ENCODE measurements at places on chromosomes 1 and 21. TPM values are rescaled to one million over a fixed set of nuclear protein-coding genes. Genes with fewer than 3 reads are reported as not detected.

GRCh38 chr1:38793299-38793698 lies 66.3 kb downstream of the RRAGC start:
- DNase-seq, result no peak

DNA sequence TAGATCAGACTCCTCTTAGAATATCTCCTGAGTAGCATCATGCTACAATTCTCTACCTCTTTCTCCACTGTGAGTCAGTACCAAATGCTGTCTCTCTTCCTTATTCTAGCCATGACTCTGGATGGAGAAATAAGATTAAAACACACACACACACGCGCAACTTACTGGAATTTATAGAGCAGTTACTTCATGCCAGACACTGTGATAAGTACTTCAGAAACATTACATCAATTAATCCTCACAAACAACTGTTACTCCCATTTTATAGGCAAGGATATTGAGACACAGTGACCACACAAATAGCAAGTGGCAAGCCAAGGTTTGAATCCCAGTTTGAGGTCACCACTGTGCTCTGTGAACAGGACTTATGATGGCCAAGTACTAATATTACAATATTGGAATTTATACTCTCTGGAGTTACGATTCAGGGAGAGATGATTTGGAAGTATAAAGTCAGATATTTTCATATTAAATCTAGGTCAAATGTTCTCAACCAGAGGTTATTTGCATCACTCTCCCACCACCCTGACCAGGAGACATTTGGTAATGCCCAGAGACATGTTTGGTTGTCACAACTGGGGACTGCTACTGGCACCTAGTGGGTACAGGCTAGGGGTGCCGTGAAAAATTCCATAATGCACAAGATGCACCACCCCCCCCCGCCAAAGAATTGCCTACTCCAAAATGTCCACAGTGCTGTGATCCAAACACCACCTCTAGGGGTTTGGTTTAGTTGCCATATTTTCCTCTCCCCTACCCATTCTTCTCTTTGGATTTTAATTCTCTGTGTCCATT lies 221.6 kb downstream of the LTN1 start:
- no peak for DNase-seq

DNA sequence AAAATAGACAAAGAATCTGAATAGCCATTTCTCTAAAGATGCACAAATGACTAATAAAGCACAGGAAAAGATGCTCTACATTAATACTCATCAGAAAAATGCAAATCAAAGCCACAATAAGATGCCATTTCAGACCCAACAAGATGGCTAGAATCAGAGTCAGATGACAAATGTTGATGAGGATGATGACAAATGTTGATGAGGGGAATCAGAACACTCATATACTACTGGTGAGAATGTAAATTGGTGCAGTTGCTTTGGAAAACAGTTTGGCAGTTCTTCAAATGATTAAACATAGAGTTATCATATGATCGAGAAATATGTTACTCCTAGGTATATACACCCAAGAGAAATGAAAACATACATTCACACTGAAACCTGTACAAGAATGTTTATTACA lies 33.9 kb downstream of the LRRC40 start:
- DNase-seq, result no peak

GRCh38 chr1:25922971-25923552 lies 16.8 kb upstream of the STMN1 start:
- no peak for DNase-seq

GRCh38 chr21:36563341-36563926 lies 83.5 kb upstream of the CLDN14 start:
- no peak for DNase-seq

GRCh38 chr1:71106658-71107322 lies 26.0 kb upstream of the ZRANB2 start:
- no peak for DNase-seq

DNA sequence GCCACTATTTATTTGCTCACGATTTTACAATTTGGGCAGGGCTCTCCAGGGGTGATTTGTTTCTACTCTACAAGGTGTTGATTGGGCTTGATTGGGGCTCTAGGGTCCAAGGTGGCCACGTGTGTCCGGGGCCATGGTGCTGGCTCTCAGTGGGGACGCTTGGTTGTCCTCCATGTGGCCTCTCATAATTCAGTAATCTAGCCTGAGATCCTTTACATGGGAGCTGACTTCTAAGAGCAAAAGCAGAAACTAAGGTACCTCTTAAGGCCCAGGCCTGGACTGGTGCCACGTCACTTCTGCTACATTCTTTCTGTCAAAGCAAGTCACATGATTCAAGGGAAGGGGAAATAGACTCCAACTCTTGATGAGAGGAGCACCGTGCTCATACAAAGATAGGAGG lies 8.1 kb upstream of the PSRC1 start:
- no peak for DNase-seq

GRCh38 chr1:101438359-101438758 lies 201.5 kb downstream of the S1PR1 start:
- no peak for DNase-seq

- no peak for DNase-seq
Measured at GRCh38 chr1:107162745-107163144, 21.9 kb downstream of the NTNG1 start.

- DNase-seq, result no peak
Measured at GRCh38 chr1:154179946-154180687, 11.8 kb downstream of the TPM3 start.

GRCh38 chr1:244552336-244552735 lies 91.3 kb downstream of the CATSPERE start:
- DNase-seq, result no peak

DNA sequence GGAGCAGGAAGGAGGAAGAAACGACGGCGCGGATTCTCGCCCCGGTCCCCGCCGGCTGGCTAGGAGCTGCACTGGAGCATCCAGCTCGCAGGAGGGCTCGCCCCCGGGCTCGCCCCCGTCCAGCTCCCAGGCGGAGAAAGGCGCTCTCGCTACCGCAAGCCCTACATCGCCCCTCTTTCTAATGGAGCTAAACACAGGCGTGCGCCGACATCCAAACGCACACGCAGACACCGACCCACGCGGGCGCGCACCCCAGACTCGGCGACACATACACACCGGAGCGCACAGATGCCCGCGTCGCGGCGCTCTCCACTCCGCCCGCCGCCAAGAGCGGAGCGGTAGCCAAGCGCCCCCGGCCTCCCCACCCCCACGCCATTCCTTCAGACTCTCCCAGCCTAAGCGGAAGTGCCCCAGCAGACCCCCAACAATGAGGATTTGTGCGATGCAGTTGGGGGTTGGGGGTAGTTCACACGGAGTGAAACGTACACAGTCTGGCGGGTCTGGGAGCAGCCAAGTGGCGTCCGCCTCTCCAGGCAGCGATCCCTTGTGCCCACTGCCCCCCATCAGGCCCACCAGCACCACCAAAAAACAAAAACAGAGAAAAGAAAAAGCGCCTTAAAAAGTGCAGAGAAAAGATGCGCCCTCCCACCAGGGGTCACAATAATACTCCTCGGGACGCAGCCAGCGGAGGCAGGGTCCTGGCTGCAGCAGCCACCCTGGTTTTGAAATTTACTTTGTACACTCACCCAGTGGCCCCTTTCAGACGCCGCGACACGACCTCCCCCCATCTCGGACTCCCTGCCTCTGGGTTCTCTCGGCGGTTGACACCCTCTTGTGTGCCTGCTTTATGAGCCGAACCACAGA lies 1.4 kb downstream of the DAB1 start:
- no peak for DNase-seq

DNA sequence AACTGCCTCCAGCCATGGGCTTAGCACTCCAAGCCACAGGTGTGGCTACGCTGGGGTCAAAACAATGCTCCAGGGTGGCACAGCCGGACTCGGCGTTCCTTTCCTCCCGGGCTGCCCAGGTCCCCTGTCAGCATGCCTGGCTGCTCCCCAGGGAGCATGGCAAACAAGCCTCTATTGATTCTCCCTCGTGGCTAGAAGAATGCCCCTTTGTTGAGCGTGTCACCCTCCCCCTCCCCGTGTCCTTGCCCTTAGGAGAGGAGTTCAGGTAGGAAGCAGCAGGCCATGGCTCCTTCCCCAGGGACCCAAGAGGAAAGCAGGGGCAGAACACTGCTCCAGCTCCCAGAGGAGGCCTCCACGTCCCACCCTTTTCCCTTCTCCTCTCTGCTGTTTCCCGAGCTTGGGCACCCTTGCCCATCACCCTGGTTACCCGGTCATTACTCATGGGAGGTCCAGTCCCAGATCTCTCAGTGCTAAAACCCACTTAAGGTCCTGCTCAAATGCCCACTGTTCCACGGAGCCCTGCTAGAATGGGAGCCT lies 57.4 kb upstream of the CITED4 start:
- no peak for DNase-seq

DNA sequence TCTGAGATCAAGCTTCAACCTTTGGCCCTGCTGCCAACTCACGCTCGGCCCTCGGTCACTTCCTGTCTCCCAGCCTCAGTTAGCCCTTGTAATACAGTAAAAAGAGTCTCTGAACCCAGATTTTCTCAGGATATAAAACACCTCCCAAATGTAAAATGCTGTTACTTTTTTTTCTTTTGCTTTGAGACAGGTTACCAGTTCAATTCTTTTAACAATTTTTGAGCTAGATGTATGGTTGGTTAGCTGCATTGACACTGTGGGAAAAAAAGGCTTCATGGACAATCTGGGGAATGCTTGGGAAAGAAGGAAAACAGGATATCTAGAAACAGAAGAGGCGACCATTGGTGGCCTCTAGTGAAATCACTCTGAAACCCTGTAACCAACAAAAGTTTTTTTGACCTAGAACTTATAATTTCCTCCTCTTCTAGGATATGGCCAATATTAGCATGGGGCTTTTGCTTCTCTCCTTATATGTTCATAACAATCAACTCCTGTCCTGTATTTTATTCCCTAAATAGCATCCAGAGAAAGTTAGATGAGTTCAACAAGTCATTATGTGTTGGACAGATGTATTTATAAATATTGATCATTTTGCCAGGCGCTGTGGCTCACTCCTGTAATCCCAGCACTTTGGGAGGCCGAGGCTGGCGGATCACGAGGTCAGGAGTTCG lies 1.3 kb downstream of the CMPK1 start:
- no peak for DNase-seq

GRCh38 chr1:243513726-243514491 lies 258.1 kb downstream of the SDCCAG8 start:
- DNase-seq, result no peak

- no peak for DNase-seq
Measured at GRCh38 chr1:230248016-230248888, 177.9 kb downstream of the PGBD5 start.

- DNase-seq, result no peak
Measured at GRCh38 chr1:101261623-101262022, 24.8 kb downstream of the S1PR1 start.

DNA sequence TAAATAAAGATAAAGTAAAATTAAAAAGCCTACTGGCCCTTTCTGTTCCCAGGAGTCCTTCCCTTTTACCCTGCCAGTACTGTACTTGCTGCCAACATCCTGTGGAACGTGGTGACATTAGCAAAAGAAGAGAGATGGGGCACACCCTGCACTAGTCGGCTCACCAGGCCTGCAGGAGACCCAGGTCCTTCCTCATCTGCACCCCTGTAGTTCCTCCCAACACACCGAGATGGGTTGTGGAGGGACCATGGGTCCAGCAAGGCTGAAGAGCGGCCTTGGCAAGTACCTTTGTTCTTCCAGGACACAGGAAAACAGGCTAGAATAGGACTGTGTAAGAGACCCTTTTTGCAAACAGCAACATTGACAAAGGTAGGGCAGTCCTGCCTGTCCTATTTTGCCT lies 98.7 kb upstream of the TMPRSS2 start:
- DNase-seq, result no peak

DNA sequence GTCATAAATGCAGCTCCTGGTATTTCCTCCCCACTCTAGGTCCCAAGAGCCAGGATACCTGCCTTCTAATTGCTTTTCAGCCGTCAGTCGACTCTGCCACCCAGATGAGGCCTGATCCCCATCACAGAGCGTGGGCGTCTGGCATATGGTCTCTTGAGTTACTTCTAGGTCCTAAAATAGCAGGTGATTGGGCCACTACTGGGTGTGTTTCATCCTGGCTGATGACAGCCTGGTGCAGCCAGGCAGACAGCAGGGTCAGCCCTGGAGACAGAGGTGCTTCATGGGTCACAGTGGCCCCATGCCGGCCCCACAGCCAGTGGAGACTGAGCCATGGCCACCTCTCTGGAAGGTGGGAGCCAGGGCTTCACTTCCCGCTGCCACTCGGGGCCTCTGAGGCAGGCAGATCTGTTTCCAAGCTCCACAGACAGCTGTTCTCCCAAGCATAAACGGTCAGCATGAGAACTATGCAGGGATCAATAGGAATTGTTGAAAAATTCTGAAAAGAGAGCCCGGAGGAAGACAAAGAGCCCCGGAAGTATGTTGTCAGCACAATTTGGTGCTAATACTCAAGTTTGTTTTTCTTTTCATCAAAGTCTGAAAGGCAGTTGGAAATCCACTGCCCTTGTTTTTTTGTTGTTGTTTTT lies 83.0 kb downstream of the MAN1C1 start:
- no peak for DNase-seq

DNA sequence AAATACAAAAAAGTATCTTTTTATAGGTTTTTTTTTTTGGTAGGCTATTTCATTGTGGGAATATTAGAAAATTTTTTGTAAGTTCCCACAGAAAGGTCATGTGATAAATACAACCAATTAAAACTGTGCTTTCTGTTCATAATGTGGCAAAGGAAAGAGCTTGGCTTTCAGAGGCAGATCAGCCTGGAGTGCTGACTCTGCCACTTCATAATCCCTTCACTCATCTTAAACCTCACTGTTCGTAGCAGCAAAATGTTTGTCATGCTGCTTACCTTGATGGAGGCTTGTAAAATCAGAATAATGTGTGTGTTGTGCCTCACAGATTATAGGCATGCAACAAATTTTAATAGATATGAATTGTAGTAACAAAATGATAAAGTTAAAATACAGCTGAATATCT lies 176.8 kb downstream of the ZP4 start:
- DNase-seq, result no peak

DNA sequence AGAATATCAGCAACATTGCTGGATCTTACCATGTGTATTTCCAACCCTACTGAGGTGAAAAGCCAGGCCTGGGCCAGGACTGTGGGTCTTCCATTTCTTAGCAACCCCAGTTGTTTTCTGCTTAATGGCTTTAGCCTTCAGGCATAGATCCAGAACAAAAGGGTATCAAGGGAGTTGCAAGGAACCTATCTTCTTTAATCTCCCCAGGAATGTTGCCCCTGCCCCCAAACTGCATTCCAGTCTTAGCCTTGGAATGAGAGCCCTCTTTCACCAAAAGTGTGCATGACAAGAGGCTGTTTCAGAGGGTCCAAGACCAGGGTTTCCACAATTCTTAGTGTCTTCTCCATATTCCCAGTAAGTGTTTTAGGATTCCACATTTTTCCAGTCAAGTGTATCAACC lies 87.9 kb upstream of the SOX13 start:
- DNase-seq, result no peak

The SAMD13 gene
- polyA plus RNA-seq, result 10.4 TPM

The CSF3R gene
- 3.4 TPM for polyA plus RNA-seq

The SLC45A1 gene
- polyA plus RNA-seq, result 0.52 TPM

The C1orf94 gene
- polyA plus RNA-seq, result 0.06 TPM

The TDRD5 gene
- not detected for polyA plus RNA-seq

The CELA3A gene
- 0.52 TPM for polyA plus RNA-seq

The NTNG1 gene
- polyA plus RNA-seq, result 8.5 TPM

The NEK2 gene
- 4.3 TPM for polyA plus RNA-seq

The HRNR gene
- polyA plus RNA-seq, result 0.03 TPM

The ASTN1 gene
- polyA plus RNA-seq, result 6.4 TPM

The NEGR1 gene
- polyA plus RNA-seq, result 16.6 TPM

The VAV3 gene
- 3.3 TPM for polyA plus RNA-seq

The PCNX2 gene
- 2.5 TPM for polyA plus RNA-seq
